ENCODE measurements at places on chromosomes 3 and 15. TPM values are rescaled to one million over a fixed set of nuclear protein-coding genes. Genes with fewer than 3 reads are reported as not detected.
A peak's percentile ranks its signal among the peaks of the same experiment; 100 is the strongest.

ZNF502 gene
- total RNA-seq = 3.6 TPM

DNA sequence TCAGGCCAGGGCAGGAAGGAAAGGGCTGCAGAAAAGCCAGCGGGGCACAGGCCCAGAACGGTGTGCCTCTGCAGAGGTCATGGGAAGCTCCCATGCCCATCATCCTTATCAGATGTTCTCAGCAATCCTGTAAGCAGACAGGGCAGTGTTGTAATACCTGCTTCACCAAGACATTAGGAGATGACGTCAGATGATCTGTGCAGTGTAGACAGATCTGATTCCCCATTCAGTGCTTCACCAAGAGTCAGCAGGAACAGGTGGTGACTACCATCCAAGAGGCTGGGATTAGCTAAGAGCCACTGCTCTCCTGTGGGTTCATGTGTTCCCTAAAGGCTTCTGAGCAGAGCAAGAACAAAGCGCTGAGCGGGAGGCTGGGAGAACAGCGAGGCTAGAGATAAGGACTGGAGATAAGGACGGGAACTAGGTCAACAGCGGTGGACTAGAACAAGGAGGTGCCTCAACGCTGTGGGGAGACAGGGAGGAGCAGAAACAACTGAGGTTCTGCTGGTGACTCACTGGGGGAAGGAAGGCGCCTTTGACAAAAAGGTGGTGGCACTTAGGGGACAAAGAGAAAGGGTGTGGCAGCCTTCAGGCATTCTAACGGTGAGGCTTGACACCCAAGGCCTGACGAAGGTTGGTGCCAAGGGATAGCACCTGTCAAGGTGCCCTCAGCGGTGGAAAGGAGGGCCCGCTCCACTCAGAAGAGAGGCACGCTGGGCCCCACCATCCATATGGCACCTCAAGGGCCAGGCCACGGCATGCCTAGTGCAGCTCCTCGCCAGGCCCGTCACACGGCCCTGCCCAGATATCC lies 28.4 kb downstream of the CCDC12 start:
- DNase-seq = no peak

MOBP gene
- total RNA-seq = 0.39 TPM

GRCh38 chr3:30470496-30470895 lies 135.9 kb upstream of the TGFBR2 start:
- no peak for DNase-seq

GRCh38 chr3:66625505-66626216 lies 124.8 kb upstream of the LRIG1 start:
- DNase-seq = no peak

DNA sequence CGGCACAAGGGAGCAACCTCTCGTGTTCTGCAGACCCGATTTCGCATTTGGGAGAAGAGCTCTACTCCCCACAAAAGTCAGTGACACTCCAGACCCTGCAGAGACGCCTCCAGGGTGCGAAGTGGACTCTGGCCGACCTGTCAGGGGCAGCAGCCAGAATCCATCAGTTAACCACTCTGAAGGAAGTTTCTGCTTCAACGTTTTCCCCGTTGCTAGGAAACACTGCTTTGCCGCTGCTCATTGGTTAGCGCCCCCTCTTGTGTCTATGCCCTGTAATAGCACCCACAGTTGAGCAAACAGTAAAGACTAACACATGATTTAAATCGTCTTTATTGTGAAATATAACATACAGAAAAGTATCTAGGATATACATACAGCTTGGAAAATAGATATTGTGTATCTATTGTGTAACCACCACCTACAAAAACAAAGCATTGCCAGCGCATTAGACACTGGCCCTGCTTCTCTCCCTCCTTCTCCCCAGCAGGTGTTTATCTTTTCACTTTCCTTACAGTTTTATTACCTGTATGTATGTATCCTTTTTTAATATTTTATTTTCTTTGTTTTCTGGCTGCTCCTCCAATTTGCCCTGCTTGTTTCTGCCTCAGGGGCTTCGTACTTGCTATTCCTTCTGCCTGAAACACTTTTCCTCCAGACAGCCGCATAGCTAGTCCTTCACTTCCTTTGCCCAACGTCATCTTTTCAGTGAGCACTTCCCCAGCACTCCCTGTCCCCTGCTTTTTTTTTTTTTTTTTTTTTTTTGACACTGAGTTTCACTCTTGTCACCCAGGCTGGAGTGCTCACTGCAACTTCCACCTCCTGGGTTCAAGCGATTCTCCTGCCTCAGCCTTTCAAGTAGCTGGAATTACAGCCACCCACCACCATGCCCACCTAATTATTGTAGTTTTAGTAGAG lies 38.8 kb downstream of the TMEM40 start:
- peak; percentile 75 for DNase-seq

NLGN1 gene
- 15.7 TPM for total RNA-seq

Data from WTC11 (cell line).